Calu3 (cell line): ENCODE measurements at places on chromosomes 2 and 18. TPM values are rescaled to one million over a fixed set of nuclear protein-coding genes. Genes with fewer than 3 reads are reported as not detected.

The GCG gene
- not detected in 2 replicates for total RNA-seq

The FASTKD1 gene
- total RNA-seq, result 26.0 and 27.0 TPM in 2 replicates

The GPR45 gene
- not detected in 2 replicates for total RNA-seq

The ZBTB7C gene
- not detected in 2 replicates for total RNA-seq
